ENCODE measurements at places on chromosomes 7 and 10. TPM values are rescaled to one million over a fixed set of nuclear protein-coding genes. Genes with fewer than 3 reads are reported as not detected.

DNA sequence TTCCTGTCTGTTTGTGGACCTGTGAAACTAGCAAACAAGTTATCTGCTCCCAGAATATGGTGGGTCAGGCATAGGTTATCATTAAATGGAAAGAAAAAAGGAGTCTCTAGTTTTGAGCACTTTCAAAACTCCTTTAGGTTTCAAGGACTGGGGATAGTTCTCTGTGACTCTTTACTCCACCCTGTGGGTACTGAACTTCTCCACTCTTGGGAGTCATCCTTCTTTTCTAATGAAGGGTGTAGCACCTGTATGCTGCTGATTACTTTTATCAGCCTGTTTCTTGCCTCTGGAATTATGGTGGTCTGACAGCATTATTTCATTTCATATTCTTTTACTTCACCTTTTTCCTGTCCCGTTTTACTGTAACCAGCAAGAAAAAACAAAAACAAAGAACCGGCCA is 6.7 kb downstream of the GNAI1 start:
- no peak for DNase-seq

GRCh38 chr10:76871697-76872295 is 765.8 kb downstream of the KCNMA1 start:
- no peak for DNase-seq

DNA sequence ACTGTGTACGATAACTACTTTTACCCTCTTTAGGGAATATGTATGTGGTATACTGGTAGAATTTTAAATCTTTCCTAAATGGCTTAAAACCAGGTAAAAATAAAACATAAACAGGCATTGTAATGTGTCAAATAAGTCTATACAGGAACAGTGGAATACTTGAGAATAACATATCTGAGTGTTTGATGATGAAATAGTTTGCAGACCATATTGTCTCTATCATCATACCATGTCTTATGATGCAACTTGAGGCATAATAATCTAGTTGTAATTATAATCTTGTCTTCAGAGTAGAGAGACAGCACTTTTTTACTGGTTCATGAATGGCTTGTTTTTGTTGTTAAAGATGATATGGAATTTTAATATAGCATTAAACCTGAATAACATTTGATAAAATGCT is 293.5 kb downstream of the CDK14 start:
- DNase-seq: no peak

DNA sequence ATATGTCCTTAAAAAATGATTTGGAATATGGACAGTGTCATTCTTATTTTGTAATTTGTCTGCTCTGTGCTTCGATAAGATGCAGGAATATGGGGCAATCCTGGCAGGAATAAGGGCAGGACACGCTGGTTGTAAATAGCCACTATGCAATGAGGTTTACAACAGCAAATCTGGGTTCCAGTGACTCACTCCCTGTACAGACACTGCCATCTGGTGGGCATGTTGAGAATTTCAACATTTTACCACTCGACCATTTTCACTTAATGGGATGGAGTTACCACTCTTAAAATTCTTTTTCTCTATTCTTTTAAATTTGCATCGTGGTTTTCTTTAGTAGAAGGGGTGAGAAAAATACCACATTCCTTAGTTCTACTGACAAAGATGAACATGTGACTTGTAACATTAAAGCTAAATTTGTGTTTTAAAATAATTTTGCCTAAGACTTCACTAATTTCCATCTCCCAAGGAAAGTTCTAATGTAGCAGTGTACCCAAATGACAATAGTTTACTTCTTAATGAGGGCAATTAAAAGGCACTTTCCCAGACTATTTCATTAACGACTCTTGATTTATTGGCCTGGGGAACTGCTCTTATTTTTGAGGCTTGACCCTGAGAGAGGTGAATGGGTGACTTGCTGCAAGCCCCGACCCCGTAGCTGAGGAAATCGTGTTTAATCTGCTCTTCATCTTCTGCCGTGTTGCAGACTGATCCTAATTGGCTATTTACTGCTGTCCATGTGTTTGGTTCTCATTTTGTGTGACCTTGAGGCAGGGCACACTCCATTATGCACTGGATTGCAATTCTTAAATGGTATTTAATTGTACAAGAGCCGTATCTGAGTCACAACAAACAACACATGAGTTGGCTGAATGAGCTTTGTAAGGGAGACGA is 173.6 kb upstream of the IMMP2L start:
- DNase-seq: peak; percentile 72

- no peak for DNase-seq
Measured at GRCh38 chr7:55073051-55073511, 54.3 kb downstream of the EGFR start.

DNA sequence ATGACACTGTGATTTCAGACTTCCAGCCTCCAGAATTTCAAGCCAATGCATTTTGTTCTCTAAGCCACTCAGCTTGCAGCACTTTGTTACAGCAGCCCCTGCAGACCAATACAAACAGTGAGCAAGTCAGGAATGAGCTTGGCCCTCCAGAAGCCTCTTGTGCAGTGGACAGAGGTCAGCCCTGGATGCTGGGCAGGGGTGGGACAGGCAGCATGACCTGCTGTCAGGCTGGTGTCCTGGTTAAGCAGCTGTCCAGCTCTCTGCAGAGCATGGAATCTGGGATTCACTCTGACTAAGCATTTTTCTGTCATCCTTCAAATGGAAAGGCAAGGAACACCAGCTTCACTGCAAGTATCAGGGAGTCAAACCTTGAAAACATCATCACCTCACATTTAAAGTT is 85.5 kb upstream of the GDF10 start:
- no peak for DNase-seq

DNA sequence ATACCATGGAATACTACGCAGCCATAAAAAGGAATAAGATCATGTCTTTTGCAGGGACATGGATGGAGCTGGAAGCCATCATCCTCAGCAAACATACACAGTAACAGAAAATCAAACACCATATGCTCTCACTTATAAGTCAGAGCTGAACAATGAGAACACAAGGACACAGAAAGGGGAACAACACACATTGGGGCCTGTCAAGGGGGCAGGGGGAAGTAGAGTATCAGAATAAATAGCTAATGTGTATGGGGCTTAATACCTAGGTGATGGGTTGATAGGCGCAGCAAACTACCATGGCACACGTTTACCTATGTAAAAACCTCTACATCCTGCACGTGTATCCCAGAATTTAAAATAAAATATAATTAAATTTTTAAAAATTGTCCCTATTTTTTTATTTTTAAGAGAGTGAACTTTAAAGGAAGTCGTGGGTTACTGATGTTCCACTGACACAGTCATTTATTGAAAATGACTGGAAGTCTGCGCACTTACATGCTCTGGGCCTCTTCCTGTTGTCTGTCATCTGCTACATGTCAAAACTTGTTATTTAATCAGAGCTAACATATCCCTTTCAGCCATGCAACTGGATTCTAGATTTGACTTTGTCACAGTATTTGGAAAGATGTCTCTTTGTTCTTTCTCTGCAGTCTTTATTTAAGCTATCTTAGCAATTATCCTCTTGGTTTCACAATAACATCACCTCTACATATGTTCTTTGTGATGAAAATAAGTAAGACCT is 73.7 kb upstream of the ABCB5 start:
- DNase-seq: no peak

DNA sequence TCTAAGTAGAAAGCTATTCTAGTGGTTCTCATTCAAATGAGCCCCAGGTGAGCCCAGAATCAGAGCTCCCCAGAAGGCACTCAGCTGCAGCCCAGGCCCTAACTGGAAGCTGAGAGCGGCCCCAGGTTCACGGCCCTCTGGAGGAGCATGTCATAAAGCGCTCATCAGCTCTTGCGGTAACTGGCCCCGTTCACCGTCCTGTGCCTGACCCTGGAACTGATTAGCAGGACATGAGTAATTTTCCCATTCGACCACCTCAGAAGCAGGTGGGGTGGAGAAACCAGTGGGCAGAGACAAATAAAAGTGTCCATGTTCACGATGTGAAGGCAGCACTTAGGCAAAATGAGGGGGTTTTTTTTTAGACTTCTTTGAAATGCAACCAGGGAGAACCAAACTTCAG is 136.1 kb upstream of the LYZL2 start:
- no peak for DNase-seq

DNA sequence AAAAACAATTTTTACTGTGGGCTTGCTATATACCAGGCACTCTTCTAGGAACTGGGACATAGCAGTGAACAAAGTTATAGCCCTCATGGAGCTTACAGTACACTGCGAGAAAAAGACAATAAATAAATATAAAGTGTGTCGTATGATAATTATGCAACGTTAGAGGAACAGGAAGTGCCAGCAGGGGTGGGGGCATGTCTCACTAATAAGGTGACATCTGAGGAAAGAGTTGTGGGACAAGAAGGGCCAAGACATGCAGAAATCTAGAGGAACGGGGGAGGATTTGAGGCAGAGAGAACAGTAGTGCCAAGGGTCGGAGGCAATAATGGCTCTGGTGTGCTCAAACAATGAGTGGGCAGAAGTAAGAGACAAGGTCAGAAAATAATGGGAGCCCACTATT is 52.8 kb downstream of the LMBR1 start:
- no peak for DNase-seq

DNA sequence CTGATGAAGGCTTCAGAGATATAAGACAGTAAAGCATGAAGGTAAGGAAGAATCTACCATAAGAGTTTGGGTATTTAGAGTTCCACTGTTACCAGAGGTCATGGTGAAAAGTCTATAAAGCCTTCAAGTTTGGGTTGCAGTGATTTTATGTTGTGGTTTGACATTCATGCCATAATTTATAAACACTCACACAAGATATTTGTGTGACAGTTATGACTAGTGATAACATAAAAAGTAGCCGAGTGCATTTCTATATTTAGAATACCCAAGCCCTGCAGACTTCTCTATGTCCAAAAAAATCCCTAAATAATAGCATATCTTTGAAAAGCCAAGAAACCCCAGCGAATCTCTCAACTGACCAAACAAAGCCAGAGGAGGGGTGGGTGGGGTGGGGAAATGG is 229.9 kb downstream of the CXCL12 start:
- DNase-seq: no peak

- no peak for DNase-seq
Measured at GRCh38 chr7:105257338-105257737, 131.4 kb downstream of the SRPK2 start.

DNA sequence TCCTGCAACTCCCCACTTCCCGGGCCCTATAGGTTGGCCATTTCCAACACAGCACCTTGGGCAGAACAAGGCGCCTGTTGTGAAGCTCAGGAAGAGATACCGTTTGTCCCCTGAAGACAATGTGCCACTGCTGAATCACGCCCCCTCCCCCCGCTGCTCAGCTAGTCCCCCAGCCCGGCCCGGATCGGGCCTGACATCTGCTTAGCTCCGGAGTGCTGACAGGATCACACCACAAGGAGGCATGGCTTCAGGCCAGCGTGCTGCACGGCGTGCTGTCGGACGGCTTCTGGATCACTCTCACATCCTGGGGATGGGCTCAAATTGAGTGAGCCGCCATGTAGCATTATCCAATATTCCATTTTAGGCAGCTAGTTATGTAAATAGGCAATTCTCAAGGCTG is 62.1 kb upstream of the EFCAB10 start:
- DNase-seq: no peak

GRCh38 chr10:85105614-85106255 is 777.3 kb downstream of the CCSER2 start:
- DNase-seq: no peak

GRCh38 chr7:18019555-18019954 is 8.1 kb downstream of the PRPS1L1 start:
- no peak for DNase-seq

DNA sequence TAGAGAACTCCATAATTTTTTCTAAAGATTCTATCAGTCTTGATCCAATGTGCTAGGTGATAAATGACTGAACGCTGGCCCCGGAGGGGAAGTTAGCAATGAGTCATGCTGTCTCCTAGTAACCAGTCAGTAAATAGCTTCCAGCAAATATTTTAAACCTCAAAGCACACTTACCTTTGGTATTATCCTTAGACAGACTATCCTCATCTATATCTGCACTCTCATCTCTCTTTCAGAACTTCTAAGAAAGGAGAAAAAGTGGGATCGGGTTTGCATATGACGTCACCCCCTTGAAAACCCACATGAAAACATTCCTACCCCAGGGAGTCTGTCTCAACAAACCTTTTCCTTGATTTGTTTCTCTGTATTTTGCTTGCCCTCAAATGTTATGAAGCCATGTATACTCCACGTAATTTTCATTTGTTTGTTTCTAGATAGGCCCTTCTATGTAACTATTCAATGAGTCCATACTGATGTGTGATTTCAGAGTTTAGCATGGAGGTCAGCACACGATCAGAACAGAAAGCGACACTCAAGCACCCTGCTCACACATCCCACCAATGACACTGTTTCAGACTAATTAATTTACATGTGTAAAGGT is 174.9 kb upstream of the NRP1 start:
- DNase-seq: no peak

DNA sequence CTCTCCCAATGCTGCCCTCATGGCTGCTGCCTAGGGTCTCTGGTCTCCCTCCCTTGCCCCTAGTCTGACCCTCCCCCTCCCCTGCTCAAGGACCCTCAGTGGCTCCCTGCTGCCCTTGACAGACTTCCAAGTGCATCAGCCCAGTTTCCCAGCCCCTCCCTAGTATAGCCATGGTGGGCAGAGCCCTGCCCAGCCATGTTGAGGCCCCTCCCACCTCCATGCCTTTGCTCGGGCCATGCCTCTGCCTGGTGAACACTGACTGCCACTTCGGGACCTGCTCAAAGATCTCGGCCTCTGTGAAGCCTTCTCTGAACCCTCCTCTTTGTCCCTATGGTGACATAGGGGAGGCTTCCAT is 73.2 kb downstream of the MYL10 start:
- DNase-seq: no peak

- peak; percentile 10 for DNase-seq
Measured at GRCh38 chr7:3300221-3300650, 816 bp upstream of the SDK1 start.

DNA sequence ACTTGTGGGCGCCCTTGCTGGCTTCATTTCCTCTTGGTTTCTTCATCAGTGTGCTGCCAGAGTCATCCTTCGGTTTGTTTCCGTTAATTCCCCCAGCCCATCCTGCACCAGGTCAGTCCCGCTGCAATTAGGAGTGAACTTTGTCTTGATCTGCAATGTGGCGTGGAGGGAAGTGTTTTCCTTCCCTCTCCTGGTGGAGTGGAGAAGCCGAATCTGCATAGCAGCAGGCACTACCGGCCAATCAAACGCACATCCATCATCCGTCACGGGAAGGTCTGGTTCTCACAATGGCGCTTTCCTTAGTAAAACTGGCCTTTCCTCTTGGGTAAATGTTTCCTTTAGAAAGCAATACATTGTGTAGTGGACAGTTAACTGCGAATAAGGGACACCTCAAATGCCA is 337.5 kb downstream of the CXCL12 start:
- DNase-seq: no peak

- DNase-seq: no peak
Measured at GRCh38 chr7:141600168-141601006, 49.2 kb downstream of the AGK start.

COL28A1 gene
- polyA plus RNA-seq: 1.3 TPM

GJC3 gene
- 0.32 TPM for polyA plus RNA-seq

BHLHA15 gene
- 0.23 TPM for polyA plus RNA-seq

RNF32 gene
- 2.0 TPM for polyA plus RNA-seq

GRM3 gene
- polyA plus RNA-seq: 0.37 TPM

HTRA1 gene
- 104 TPM for polyA plus RNA-seq

MEOX2 gene
- 80.0 TPM for polyA plus RNA-seq

HOXA13 gene
- not detected for polyA plus RNA-seq

FAM221A gene
- 1.8 TPM for polyA plus RNA-seq

NXPH1 gene
- polyA plus RNA-seq: not detected

RSPH10B2 gene
- not detected for polyA plus RNA-seq

PON1 gene
- not detected for polyA plus RNA-seq
